ENCODE measurements at places on chromosomes 12 and 14. TPM values are rescaled to one million over a fixed set of nuclear protein-coding genes. Genes with fewer than 3 reads are reported as not detected.

DNA sequence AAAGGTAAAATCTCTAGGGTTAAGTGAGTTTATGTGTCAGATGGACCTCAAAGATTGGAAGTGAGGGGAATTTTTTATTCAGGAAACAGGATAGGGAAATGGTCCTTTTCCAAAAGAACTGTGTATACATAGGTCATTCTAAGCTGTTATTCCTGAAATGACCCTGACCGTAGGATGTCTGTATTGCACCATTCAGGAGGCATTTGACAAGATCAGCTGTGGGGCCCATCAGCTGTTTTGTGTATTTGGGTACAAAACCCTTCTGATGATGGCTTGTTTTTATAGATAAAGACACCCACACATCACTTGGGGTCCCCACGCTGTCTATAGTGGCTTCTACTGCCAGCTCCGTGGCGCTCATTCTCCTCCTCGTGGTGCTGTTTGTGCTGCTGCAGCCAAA, 62.6 kb upstream of the SRSF5 start:
- no peak for DNase-seq

DNA sequence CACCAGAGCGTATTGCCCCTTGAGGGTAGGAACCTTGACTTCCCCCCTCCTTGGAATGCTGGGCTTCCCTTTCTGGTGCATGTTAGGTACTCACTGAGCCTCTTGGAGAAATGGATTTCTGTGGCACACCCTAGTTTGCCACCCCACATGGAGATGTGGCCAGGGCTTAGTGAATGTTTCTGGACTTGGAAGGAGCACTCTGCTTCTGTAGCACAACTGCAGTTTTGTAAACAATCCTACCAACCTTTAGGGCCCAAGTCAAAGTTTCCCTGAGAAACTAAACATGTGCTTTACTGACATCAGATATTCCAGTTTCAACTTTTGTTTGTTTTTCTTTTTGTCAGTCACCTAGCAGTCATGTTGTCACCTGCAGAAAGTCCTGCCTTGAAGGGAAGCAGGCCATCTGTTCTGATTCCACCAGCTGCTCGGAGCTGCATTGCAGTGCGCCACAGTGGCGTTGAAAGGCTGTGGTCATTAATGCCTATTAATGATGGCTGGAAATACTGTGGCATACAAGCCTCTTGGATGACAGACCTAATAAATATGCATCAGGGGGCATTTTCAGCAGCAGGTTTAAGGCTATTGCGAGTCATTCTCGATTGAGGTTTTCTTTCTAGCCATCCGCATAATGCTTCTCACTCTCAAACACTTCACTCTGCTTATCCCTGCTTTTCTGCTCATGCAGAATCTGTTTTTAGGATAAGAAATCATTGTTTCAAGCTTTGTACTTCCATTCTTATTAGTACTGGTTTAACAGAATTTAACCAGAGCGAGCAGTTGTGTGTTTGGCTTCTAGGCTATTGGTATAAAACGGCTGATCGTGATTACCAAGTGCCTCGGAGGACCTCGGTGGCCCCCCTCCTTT, 7.8 kb downstream of the PELI2 start:
- no peak for DNase-seq

- no peak for DNase-seq
Measured at GRCh38 chr14:59474172-59474571, 9.0 kb upstream of the GPR135 start.

GRCh38 chr12:28290262-28290661, 100.0 kb downstream of the CCDC91 start:
- DNase-seq = no peak

DNA sequence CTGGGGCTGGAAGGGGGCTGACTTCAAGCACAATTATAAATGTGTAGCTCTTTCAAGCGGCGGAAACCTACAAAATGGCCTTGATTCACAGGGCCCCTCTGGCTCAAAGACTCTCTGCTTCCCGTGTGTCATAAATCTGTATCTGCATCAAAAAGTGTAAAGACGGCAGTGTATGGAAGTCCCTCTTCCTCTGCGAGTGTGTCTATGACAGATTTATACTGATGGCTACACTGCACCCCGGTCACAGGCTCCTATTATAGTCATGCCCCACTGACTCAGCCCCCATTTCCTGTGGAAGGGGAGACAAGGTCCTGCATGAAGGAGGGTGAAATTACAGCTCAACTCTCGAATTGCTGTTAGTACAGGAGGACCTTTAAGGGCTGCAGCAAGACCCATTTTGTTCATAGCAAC, 68.6 kb downstream of the HMGA2 start:
- no peak for DNase-seq

- peak; percentile 52 for DNase-seq
Measured at GRCh38 chr14:26984311-26985177, 386.7 kb upstream of the NOVA1 start.

DNA sequence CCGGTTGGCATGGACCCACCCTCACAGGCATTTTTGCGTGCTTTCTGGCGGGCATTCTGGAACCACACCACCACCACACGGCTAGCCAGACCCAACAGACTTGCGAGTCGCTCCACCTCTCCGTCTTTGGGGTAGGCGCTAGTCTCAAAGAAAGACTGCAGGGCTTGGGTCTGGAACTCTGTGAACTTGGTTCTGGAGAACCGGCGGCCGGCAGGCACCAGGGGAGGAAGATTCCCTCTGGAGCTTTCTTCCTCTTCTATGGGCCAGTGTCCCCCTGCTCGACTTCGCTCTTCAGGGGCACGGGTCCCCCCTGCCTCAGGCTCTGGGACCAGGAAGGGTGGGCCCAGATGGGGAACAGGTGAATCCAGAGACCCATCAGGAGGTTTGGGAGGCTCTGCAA, 26.6 kb downstream of the ZFHX2 start:
- no peak for DNase-seq

- no peak for DNase-seq
Measured at GRCh38 chr12:9169979-9170634, 38.1 kb downstream of the PZP start.

DNA sequence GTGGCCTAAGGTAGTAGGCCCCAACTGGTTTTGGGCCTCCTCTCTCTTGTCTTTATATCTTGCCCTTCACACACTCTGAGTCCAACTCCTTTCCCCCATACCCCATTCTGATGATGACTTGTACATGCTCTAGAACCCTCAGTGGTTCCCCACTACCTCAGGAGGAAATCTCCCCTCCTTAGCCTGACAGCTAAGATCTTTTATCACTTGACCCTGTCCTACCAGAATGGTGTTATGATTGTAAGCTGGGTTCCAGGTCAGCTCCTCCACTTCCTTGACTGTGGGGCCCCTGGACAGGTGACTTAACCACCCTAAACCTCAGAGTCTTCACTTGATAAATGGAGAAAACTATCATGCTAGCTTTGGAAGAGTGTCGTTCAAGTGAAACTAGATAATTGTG, 9.4 kb upstream of the MYL2 start:
- DNase-seq = no peak

- DNase-seq = peak; percentile 82
Measured at GRCh38 chr14:50955373-50956043, 11.2 kb upstream of the PYGL start.

- DNase-seq = no peak
Measured at GRCh38 chr12:54932691-54933090, 51.9 kb downstream of the TESPA1 start.

DNA sequence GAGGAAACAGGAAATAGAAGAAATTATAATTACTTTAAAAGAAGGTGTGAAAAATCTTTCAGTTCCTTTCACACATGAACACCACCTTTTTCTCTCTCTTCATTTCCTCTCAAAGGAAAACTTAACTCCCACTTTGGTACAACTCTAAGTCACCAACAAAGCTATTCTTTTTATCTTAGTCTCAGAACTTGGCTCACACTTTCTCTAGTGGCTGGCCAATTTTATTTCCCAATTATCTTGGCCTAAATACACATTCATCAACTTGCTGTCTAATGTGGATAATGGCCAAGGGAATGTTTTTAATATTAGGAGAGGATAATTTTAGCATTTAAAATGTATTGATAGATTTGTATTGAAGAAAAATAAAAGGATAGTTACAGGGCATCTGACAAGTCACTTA, 64.5 kb upstream of the NAV3 start:
- DNase-seq = no peak

DNA sequence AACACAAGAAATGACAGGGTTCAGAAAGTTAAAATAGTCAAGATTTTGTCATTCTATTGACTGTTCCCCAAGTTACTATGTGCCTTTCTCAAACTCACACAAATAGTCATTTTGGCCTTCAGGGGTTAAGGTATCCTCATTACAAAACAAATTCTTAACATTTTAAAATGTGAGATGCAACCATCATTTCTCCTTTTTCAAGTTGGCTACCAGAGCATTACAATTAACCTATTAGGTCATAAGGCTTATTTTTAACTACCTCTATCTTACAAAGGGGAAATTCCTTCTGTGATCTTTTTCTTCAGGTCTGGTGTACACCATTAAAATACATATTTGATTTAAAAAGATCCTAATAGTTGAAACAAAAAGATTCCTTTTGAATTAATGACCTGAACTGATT, 61.2 kb downstream of the SLC38A1 start:
- DNase-seq = no peak

DNA sequence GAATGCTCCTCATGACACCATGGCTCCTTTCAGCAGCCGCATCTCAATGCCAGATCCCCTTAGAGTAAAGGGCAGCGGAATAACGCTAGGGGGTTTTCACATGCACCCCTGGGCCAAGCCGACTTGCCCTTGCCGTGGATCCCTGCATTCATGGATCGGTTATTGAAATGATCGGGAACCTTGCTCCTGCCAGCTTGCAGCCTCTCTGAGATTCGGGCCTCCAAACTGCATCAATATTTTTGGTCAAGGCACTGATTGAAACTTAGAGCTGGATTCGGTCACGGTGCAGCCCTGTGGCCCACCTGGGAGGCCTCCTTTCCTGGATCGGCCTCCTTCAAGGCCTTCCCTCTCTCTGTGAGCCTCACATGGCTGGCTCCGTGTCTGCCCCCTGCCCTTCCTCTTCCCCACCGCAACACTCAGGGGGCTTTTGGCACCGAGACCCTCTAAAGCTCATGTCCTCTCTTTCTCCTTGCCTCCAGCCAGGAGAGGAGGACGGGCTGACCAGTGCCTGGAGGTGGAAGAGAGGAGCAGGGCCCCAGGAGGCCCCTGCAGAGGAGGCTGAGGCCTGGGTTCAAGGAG, 1.8 kb downstream of the PTPN6 start:
- no peak for DNase-seq

DNA sequence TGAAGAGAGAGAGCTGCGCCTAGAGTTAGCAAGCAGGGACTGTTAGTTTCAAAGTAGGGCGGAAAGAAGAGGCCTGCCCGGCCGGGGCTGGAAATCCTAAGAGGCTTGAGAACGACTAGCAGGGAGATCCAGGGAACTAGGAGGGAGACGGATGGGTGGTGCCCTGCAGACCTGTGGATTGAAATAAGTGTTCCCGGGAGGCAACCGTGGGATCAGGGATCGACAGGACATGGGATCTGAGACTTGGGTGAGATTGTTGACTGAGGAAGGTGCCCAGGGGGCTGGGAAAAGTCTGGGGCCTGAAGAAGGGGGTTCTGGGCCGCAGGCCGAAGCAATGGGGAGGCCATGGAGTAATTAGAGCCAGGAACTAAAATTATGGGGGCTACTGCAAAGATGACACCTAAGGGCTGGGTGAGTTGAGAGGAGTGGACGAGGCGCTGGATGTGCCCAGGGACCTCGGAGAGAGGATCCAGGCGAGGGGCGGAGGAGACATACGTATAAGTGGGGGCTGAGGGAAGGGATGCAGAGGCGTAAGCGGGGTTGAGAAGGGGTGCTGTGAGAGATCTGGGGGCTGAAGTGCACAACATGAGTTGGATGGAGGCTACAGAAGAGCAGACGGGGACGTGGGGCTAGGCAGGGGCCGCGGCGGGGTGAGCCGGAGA, 635 bp downstream of the LTA4H start:
- DNase-seq = peak; percentile 34

- DNase-seq = no peak
Measured at GRCh38 chr12:1463073-1463905, 131.1 kb downstream of the FBXL14 start.

DNA sequence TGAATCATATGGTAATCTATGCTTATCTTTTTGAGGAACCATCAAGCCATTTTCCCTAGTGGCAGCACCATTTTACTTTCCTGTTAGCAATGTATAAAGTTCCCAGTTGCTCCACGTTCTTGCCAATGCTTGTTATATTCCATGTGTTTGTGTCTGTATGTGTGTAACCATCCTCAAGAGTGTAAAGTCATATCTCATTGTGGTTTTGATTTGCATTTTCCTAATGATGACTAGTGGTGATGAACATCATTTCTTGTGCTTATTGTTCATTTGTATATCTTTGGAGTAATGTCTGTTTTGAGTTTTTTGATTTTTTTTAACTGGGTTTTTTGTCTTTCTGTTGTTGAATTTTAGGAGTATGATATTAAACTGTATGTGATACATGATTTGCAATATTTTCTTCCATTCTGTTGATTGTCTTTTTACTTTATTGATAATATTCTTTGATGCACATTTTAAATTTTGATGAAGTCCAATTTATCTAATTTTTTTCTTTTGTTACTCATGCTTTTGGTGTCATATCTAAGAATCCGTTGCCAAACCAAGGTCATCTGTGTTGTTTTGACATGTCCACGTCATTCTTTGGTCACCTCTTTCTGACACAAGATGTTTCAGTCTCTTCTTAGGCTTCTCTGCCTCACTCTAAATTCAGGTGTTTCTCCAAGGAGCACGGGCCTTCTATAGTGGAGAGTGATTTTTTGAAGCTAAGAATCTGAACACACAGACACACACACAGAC, 36.1 kb downstream of the PPHLN1 start:
- DNase-seq = no peak

RFC5 gene
- 4.9 TPM for total RNA-seq

PTGDR gene
- 0.85 TPM for total RNA-seq

RNASE1 gene
- 295 TPM for total RNA-seq

PA2G4 gene
- 83.9 TPM for total RNA-seq

HOXC4 gene
- 0.16 TPM for total RNA-seq

OR4M1 gene
- not detected for total RNA-seq

All from left cardiac atrium (tissue), 4 donors.